Dorsolateral prefrontal cortex (tissue), 122 donors: ENCODE measurements at places on chromosomes 5 and 9.

GRCh38 chr5:26343801-26344325 is 694.5 kb downstream of the CDH9 start:
- no peak for DNase-seq

DNA sequence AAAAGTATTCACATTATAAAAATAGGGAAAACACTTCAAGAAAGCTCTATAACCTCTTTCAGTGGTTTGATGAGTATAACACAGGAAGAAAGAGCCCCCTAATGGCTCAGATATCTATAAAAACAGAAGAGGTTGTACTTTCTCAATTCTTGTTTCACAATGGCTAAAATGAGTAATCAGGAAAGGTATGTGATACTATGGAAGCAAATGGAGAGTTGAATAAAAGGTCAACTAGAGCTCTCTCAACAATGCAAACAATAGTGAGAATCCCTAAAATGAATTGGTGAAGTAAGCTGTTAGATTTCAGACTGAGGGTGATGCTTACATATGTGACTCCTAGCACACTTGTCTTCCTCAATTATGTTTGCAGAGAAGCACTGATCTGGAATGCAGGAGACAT is 584.6 kb upstream of the CDH18 start:
- DNase-seq = no peak

GRCh38 chr5:153641183-153641688 is 150.8 kb downstream of the GRIA1 start:
- no peak for DNase-seq

DNA sequence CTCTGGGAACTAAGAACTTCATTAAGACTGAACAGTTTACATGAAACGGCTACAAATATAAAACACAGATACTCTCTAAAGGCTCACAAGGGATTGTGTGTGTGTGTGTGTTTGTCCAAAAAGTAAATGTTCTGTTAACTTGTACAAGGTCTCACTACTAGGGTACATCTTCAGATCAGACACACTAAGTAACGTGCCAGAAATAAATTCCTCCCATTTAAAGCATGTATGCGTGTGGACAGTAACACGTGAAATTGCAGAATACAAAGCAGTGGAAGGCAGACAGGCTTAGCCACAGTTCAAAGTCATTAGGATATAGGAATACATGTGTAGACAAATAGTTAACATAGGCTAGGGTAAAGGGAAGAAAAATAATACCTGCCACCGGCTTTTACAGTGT is 1.8 kb downstream of the BNC2 start:
- no peak for DNase-seq

GRCh38 chr5:9058666-9059065 is 487.2 kb downstream of the SEMA5A start:
- no peak for DNase-seq

GRCh38 chr5:74885170-74885569 is 19.0 kb upstream of the FAM169A start:
- DNase-seq = no peak

GRCh38 chr5:123746683-123747360 is 234.8 kb downstream of the CSNK1G3 start:
- no peak for DNase-seq

- no peak for DNase-seq
Measured at GRCh38 chr5:42387563-42387962, 35.7 kb upstream of the GHR start.

- no peak for DNase-seq
Measured at GRCh38 chr5:123478546-123478945, 33.4 kb upstream of the CSNK1G3 start.

GRCh38 chr5:157550663-157551062 is 24.9 kb downstream of the ADAM19 start:
- no peak for DNase-seq

DNA sequence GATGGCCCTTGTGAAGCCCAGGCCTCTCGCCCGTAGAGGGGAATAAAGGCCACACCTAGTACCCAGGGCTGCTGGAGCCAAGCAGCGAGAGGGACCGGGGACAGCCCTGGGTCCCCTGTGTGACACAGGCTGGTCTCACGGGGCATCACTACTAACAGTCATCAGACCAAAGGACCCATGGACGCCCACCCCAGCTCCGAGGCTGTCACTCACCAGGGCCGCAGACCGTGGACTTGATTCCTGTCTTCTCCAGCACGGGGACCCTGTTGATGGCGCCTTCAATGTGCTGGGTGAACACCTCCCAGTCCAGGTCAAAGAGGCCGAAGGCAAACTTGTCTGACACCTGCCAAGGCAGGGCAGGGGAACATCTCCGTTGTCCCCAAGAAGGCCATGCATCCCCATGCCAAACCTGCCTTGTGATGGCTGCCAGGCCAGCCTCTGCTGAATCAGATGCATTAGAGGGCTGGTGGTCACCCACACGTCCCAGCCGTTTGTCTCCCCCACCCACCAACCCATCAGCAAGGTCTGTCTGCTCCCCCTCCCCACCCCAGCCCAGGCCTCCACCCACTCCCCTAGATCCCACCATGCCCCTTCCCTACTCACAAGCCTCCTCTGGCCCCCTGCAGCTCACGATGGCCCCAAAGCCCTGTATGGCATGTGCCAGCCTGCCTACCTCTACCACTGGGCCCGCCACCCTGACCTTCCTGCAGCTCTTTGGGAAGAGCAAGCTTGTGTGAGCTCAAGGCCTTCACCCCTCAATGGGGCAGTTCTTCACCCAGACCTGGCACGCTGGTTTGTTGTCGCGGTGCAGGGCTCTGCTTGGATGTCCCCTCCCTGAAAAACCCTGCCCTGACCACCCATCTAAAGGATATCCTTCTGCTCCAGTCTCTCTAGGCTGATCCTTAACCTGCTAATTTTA is 20.8 kb downstream of the SARDH start:
- DNase-seq = no peak

DNA sequence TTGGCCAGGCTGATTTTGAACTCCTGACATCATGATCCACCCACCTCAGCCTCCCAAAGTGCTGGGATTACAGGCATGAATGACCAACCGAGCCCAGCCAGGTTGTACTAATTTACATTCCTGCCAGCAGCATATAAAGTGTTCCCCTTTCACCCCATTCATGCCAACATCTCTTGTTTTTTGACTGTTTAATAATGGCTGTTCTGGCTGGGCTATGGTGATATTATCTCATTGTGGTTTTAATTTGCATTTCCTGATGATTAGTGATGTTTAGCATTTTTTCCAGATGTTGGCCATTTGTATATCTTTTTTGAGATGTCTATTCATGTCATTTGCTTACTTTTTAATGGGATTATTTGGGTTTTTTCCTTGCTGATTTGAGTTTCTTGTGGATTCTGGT is 87.3 kb downstream of the INVS start:
- DNase-seq = no peak

DNA sequence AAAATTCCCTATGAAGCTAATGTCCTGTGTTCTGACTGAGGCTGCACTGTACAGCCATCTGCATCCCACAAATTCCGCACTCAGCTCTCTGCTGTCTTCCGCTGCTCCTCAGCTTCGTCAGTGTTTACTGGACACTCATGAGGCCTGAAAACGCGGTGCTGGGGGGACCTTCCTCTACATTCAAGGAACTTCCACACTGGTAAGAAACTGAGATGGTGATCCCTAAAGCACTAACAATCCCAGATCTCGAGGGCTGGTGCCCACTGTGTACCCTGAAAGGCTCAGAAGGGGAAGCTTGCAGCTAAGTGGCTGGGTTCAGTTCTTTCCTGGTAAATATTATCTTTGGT is 117.9 kb downstream of the NRG2 start:
- DNase-seq = no peak

DNA sequence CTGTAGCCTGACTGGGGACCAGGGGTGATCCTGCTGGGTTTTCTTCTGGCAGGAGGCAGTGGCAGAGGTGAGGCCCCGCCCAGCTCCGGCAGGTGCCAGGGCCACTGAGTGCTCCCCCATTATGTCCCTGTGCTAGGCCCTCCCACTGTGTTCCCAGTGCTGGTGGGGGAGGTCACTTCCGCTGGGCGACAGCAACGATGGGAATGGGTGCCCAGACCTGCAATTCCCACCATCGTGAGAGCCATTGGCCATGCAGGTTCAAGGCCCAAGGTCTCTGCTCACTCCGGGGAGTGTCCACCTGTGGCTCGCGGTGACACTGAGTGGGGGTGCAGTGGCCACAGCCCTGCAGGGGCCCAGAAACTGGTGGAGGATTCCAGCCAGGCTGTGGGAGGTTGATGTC is 98.6 kb downstream of the RXRA start:
- no peak for DNase-seq

DNA sequence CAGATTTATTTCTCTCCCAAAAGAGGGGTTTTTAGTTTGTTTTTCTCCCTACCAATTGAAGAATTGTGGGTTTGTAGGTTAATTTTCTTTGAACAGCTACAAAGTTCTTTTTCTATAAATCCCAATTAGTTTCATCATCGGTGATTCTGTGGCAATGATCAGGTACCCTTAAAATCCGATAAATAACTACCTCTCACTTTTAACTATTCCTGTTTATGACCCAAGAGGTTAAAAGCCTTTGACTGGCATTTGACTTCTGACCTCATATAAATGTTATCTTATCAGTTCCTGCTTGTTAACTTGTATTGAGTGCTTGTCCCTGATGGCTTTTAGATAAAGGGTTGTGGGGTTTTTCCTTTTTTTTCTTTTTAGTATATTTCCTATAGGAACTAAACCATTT is 124.4 kb upstream of the TMEM161B start:
- no peak for DNase-seq

DNA sequence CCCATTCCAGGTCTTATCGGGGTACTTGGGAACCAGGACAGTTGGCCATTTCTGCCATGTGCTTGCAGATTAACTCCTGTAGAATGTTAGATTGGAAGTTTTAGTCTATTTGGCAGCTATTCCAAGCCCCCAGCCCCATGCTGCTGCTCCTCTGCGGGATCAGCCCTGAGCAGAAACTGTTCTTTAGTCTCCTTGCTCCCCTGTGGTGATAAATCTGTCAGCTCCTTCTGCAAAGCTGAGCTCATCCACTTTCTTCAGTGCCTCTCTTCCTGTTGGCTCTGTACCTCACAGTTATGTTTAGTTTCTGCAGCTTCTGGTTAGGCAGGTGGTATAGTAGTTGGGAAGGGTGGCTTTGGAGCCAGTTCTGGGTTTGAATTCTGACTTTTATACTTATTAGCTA is 170.4 kb downstream of the GRIA1 start:
- no peak for DNase-seq

- no peak for DNase-seq
Measured at GRCh38 chr5:132770476-132771159, 6.4 kb downstream of the SEPTIN8 start.

DNA sequence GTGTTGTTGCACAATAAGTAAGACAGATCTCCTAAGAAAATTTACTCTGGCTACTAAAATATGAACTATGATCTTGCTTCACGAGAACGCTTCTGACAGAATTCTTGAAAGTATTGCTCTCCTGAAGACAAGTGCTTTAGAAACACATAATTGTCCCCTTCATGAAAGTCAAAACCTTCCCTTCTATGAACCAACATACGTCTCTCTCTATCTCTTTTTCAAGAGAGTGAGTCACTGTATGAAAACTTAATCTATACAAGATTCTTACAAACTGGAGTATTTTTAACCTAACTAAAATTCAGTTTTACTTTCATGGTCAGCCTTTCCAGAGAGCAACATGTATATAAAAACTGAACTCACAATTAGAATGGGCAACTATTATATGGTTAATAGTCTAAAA is 688.0 kb upstream of the CTNND2 start:
- no peak for DNase-seq
